CD4-positive, alpha-beta T cell treated with Interleukin-4 for 1 hour (primary cell): ENCODE measurements at places on chromosomes 2 and 18.

DNA sequence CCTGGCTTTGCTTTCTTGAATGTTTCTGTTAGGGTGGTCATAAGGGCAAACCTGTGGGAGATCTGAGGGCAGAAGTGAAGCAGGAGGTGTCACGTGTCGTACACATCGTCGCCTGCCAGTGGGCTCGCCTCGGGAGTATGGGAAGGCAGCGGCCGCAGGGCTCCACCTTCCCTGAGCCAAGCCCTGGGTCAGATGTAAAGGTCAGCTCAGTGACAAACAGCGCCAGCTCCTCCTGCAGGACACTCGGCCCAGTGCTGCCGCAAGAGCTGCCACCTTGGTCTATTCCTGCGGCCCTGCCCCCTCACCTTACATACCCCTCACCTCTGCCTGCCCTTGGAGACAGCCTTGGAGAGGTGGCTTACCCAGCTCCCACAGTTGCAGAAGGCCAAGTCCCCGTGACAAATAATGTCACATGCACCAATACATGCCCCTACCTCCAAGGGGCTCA is 64.2 kb downstream of the PSMG2 start:
- no peak for DNase-seq

- DNase-seq, result no peak
These were observed 13.1 kb upstream of the EN1 start for GRCh38 chr2:118860506-118860905.

DNA sequence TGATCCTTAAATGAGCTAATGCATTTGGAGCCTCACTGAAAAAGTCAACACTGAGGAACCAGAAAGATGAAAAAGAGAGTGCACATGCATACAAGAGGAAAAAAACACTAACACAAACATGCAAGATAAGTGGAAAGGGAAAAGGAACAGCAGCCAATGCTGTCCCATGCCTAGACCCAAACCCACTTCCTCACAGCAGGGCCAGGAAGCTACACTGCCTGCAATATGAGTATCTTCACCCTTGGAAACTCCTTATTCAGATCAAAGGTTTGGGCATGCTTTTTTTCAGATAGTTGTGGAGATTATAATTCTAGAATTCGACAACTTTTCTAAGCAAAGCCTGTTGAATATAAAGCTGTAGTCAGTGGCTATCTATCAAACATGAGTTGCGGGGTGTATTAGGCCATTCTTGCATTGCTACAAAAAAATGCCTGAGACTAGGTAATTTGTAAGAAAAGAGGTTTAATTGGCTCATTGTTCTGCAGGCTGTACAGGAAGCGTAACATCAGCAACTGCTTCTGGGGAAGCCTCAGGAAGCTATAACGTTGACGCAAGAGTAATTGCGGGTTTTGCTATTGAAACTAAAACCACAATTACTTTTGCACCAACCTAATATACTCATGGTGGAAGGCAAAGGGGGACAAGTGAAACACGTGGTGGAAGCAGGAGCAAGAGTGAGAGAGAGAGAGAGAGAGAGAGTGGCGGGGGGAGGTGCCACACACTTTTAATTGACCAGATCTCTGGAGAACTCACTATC is 138.2 kb downstream of the MBD2 start:
- DNase-seq, result peak; percentile 42

DNA sequence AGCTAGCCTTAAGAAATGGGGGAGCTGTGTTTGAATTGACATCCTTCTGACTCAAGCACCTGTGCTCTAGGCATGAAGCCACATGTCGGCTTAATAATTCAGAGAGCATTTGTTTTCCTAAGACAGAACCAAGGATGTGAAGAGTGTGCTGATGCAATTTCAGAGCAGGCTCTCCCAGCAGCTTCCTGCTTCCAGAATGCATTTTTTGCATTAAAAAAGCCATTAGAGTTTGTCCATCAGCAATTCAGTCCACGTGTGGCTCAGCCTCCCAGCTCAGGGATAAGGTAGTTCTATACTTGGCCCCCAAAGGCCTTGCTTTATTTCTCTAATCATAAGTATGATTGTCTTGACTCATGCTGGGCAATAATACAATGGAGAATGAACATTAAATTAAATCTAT is 37.7 kb downstream of the DOCK10 start:
- DNase-seq, result no peak

DNA sequence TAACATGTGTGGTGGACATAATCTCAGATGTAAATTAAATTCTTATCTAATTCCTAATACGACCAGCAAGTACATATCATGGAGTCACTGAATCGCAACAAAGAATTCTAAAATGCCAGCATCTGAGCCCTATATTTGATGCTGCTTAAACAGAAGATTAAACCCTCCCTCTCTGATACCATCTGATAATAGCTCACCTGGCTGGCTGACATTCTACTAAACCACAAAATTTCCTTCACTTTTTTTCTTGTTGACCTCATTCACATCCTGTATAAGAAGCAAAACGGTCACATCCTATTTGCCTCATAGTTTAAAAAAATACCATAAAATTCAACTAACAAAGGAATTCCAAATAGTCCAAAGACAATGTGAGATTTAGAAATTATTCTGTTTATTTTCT is 371.6 kb upstream of the SLC8A1 start:
- peak; percentile 21 for DNase-seq

DNA sequence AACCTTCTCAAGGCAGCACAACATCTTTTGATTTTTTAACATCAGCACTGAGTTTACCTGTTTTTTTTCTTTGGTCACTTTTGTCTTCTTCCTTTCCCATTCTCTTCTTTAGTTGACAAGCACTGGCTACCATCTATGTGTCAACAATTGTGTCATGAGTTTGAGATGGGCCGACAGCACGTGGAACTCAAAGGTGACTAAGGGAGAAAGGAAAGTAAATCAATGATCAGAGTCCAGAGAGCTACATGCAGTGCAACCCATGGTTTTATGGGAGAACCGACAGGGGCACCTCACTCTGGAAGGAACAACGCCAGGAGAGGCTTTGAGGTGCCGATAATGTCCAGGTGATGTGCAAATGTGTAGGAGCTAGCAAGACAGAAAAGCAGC is 755.5 kb downstream of the RNF144A start:
- no peak for DNase-seq

- no peak for DNase-seq
These were observed 628.6 kb upstream of the ID2 start for GRCh38 chr2:8053216-8053615.

- no peak for DNase-seq
These were observed 157.0 kb upstream of the HS6ST1 start for GRCh38 chr2:128475427-128476211.

DNA sequence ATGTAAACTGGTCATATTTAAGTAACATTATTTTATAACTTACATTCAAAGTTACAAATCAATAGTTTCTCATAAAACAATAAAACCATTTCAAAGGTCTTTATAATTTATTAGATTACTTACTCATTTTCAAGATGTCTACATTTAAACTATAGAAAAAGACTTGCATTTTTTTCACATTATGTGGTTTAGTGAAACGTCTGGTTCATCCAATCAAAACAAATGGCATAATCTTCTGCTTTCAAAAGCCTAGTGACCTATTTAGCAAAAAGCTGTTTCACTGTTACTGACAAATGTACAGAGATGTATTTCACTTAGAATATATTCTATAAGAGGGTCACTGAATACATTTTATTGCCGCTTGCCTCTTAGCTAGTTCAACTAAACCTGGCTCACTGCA is 49.3 kb upstream of the MCM6 start:
- DNase-seq, result no peak

DNA sequence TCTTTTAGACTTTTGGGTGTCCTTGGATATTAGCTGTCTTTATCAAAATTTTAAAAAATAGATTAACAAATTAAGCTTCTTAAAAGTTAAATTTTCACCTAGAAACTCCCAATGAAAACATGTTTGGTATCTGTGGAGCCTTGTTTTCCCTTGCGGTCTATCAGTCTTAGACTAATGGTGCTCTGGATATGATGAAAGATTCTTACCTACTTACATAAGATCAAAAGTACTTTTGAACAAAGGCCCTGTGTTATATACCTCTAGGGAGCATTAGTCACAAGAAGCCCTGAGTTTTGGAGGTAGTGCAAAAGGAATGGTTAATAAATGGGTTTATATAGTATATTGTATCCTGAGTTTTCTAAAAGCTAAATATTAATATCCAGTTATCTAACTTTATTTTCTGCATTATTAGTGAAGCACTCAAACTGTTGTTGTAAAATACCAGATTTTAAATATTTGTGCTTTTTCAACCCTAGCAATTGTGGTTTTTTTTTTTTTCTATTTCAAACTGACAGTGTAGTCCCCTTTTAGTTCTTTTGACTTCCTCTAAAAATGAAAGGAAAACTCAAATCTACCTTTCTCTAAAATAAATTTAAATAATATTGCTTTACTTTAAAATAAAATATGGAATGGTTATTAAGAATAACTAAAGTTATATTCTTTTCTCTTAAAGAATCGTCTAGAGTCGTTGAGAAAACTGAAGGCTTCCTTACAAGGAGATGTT is 18.1 kb downstream of the NDC80 start:
- no peak for DNase-seq

GRCh38 chr2:3857576-3857975 is 154.2 kb downstream of the DCDC2C start:
- no peak for DNase-seq

- no peak for DNase-seq
These were observed 207.2 kb upstream of the SETBP1 start for GRCh38 chr18:44473394-44474066.

- no peak for DNase-seq
These were observed 20.4 kb downstream of the EDAR start for GRCh38 chr2:108968619-108969018.

DNA sequence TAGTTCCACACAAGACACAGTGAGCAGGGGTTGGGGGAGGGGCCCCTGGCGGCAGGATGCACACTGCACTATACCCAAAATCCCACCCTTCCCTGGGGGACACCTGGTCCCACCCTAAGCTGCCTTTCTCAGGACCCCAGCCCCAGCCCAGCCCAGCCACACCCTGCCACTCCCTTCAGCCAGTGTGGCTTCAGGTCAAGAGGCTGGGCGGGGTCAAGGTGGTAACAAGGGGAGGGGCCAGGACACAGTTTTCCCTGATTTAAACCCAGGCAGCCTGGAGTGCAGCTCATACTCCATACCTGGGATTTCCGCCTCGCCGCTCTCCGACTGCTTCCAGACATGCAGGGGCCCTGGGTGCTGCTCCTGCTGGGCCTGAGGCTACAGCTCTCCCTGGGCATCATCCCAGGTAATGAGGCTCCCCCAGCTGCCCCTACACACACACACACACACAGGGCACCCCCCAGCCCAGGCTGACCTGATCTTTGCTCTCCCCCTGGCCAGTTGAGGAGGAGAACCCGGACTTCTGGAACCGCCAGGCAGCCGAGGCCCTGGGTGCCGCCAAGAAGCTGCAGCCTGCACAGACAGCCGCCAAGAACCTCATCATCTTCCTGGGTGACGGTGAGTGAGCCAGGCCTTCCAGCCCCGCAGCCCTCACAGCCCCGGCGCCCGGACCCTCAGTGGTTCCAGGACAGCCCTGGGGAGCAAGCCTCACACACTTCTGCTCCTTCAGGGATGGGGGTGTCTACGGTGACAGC is at the start of gene ALPG:
TSS of gene ALPG (plus strand) at position 289 of the 755 bp plus-strand sequence. CDS start at position 340, 51 bp downstream.
- DNase-seq, result no peak

DNA sequence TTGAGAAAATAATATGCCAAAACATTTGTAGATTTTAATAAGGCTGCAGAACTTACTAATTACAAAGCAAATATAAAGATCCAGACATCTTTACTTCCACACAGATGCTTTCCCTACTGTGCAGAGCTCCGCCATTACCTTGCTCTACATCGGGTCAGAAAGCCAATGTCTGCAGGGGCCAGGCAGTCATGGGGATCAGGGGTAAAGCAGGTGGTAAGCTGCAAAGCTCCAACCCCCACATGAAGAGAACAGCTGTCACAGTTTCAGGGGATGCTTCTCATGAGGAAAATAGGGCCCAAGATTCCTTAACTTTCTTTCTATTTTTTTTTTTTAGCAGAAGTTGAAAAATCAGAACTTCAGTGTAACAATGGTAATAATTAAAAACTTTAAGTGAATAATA is 102.7 kb downstream of the DCC start:
- DNase-seq, result no peak

DNA sequence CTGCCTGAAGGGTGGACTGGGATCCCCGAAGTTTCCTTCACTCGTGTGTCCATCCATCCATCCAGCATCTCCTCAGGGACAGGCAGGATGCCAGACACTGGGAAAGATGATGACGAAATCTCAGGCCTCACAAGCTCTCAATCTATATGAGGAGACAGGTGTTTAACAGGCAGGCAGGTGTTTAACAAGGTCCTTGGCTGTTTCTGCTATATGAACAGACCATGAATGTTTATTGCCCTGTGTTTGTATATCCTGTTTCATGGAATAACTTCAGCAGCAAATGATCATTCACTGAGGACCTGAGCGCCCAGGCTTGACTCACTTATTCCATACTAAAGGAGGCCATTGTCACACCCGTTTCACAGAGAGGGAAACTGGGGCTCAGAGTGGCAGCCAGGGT is 685.8 kb upstream of the HS6ST1 start:
- DNase-seq, result no peak

DNA sequence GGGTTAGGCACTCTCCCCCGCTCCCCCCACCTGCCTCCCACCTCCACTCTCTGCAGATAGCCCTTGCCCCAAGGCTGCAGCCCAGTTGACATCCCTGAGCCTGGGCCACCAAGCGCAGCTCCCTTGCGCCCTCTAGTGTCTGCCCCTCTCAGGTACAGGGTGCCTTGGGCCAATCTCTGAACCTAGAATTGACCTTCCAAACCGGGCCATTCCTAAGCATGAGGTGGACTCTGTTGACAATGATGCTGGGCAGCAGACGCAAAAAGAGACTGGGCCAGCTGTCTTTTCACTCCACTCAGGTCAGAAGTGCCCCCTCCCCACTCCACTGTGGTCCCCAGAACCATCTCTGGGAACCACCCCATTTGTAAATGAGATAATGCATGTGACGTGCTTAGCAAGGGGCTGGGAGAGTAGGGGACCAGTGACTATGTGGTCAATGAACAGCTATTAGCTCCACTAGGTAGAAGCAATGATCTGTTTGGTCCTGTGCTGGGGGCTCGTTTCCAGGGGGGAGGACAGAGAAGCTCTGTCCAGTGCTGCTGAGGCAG is 43.3 kb upstream of the PLB1 start:
- peak; percentile 76 for DNase-seq

DNA sequence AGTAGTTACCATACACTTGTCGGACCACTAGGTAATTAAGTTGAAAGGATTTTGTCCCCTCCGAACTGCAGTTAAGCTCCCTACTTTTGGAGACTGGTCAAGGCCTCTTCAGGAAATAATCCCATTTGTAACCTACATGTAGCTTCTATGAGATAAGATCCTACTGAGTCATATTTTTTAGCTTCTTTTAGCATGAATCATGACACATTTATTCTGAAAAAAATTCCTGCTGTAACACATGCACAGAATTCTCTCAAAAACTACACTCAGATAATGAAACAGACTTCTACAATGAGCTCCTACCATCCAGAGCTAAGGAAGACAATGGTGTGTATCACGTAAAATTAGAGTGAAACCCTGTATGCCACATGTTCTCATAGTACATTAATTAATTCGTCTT is 100.7 kb upstream of the CCDC195 start:
- DNase-seq, result no peak

- DNase-seq, result no peak
These were observed 450.8 kb downstream of the DLGAP1 start for GRCh38 chr18:4004183-4004829.
